Stimulated activated naive CD4-positive, alpha-beta T cell treated with Interleukin-2 at 50 U/mL for 16 hours (primary cell): ENCODE measurements at places on chromosomes 6 and 20.

GRCh38 chr6:6315660-6316059 lies 4.8 kb downstream of the F13A1 start:
- DNase-seq: no peak

DNA sequence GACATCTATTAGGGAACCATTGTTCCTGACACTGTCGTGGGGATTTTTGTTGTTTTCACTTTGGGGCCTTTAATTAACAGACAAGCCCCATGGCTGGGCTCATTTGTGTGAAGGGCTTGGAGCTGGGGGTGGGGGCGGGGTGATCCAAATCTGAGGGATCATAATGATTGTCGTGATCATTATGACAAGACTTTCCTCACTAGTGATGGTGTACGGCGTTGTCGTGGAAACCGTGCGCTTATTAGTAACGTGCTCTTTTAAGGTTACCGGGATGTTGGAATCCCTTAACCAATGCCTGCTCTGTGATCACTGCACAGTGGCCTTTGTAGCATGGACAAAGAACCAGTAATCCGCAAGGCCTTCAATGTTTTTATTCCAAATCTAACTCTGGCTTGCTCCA lies 18.6 kb downstream of the PDYN start:
- DNase-seq: no peak

GRCh38 chr6:31158863-31159855 lies 770 bp downstream of the TCF19 start:
- peak; percentile 15 for DNase-seq

- no peak for DNase-seq
These were observed 592.1 kb upstream of the ARID1B start for GRCh38 chr6:156185113-156185512.

GRCh38 chr6:83862776-83863471 lies 3.4 kb downstream of the CYB5R4 start:
- no peak for DNase-seq

DNA sequence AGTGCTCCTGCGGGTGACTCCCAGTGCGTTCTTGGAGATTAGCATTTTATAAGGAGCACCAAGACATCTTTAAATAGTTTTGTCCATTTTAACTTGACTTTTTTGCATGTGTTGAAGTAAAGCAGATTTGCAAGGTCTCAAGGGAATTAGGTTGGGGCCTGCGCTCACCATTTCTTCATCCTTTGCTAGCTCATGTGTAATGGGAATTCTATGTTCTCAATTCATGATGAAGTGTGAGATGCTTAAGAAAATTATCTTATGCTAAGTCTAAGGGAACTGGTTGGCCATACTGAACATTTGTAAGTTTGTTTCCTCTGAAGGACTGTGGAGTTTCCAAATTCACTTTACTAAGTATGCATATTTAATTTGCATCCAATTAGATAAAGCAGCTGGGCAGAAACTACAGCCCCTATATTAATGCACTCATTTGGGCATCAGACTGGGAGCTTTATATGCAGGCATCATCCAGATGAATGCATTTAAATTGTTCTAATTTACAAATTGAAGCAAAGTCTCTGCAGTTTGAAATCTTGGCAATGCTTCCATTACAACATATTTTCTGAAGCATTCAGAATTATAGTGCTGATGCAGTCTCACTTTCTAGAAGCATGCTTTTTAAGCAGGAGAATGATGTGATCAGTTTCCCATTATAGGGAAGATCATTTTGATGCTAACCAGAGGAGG lies 108.3 kb upstream of the AKAP12 start:
- no peak for DNase-seq

- DNase-seq: no peak
These were observed 7.0 kb downstream of the SYNJ2 start for GRCh38 chr6:157988700-157989063.

DNA sequence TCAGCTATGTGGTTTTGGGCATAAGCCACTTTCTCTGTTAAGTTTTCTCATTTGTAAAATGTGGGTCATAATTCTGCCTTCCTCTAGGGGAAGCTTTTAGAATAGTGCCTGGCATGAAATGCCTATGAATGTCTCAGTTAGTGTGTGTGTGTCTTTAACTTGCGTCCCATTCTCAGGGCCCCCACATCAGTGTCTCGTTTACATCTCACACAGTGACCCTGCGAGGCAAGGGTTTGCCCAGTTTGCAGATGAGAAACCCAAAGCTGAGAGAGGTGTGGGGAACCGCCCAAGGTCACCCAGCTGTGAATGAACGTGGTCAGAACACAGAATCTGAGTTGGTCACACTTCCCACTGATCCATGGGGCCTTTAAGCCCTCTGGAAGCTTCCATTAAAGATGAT lies 14.1 kb downstream of the DYNLRB1 start:
- no peak for DNase-seq

GRCh38 chr6:52063584-52064344 lies 23.6 kb downstream of the PKHD1 start:
- DNase-seq: peak; percentile 34

- no peak for DNase-seq
These were observed 787 bp upstream of the TNFRSF6B start for GRCh38 chr20:63695424-63696305.

GRCh38 chr20:55140631-55141030 lies 665.2 kb downstream of the DOK5 start:
- DNase-seq: no peak

- no peak for DNase-seq
These were observed 59.9 kb downstream of the COL12A1 start for GRCh38 chr6:75145976-75146375.

GRCh38 chr20:61883857-61884393 lies 181.8 kb downstream of the TAF4 start:
- DNase-seq: no peak

GRCh38 chr6:169454204-169454871 lies 200.7 kb upstream of the THBS2 start:
- no peak for DNase-seq

DNA sequence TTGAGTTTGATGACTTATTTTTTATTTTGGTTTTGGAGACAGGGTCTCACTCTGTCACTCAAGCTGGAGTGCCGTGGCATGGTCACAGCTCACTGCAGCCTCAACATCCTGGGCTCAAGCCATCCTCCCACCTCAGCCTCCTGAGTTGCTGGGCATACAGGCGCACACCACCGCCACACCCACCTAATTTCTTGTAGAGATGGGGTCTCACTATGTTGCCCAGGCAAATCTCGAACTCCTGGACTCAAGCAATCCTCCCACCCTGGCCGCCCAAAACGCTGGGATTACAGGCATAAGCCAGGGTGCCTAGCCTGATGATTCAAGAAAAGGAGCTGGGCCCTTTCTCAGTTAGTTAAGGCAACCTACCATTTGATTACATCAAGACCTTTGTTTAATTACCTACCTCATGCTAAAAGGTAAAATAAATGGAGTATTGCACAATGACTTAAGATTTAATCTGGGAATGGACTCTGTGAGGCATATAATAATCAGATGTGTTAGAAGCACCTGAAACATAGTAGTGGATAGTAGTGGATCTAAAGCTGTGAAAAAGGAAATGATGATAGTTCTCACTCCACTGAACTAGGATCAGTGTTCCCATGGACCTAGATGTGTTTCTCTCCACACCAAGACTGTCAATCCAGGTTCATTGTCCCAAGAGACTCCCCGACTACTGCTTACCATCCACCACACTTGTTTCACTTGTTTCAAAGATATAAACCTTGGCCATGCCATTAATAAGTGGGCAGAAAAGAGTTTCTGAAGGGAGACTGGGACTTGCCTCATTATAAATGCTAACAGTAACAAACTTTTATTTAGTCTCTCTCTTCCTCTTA lies 2.1 kb downstream of the TNFRSF21 start:
- DNase-seq: no peak

DNA sequence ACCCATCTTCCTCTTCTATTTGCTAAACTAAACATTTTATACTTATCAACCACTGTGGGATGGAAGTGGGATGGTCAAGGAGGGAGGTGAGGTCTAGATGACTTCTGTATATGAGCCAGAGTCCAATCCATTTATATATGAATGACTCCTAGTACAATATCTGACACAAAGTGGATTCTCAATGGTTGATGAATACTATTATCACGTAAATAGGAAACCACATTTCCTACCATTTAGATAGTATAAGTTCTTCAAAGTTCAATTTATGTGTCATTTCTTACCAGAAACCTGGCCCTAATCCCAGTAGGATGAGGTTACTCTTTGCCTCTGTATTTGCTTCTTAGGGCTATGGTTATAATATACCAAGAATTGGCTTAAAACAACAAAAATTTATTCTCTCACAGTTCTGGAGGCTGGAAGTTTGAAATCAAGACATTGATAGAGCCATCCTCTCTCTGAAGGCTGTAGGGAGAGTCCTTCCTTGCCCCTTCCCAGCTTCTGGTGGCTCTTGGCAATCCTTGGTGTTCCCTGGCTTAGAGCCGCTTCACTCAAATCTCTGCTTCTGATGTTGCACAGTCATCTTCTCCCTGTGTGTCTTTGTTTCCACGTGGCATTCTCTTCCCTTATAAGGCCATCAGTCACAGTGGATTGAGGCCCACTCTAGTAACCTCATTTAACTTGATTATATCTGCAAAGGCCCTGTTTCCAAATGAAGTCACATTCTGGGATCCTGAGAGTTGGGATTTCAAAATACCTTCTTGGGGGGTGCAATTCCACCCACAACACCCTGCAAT lies 41.0 kb upstream of the RAB23 start:
- DNase-seq: no peak

DNA sequence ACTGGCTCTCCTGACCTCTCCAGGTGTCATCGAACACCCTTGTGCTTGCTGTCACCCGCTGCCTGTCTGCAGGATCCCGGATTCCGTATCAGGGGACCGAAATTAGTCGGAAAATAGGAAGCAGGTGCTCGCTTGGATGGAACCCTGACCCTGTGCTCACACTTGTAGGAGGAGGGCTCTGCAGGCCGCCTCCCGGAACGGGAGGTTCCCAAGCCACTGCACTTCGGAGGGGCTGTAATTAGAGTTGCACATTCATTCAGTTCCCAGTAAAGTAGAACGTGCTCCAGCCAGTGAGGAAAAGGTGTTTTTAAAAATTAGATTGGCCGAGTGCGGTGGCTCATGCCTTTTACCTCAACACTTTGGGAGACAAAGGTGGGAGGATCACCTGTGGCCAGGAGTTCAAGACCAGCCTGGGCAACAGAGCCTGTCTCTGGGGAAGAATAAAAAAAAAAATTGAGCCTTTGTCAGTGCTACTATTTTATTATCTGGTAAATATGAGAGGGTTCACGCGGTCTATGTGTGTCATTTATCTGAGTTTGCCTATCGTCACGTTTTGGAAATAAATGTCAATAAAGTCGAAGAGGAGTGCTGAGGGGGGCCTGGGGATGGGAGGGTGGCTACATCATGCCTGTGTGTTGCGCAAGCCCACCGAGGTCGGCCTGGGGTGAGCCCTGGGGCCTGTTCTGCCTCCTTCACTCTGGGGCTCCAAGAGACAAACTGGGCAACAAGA lies 1.5 kb upstream of the GMEB2 start:
- DNase-seq: peak; percentile 46

DNA sequence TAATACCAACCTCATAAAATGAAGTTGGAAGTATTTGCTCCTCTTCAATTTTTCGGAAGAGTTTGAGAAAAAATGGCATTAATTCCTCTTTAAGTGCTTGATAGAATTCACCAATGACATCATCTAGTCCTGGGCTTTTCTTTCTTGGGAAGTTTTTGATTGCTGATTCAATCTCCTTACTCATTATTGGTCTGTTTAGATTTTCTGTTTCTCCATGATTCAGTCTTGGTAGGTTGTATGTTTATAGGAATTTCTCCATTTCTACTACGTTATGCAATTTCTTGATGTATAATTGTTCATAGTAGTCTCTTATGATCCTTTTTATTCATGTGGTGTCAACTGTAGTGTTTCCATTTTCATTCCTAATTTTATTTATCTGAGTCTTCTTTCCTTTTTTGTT lies 176.9 kb upstream of the PRND start:
- DNase-seq: no peak

- DNase-seq: no peak
These were observed 141.9 kb downstream of the CCDC170 start for GRCh38 chr6:151635741-151636140.

- no peak for DNase-seq
These were observed 37.9 kb downstream of the SPATA2 start for GRCh38 chr20:49877386-49877921.

- DNase-seq: no peak
These were observed 29.7 kb upstream of the INSM1 start for GRCh38 chr20:20338133-20338730.

DNA sequence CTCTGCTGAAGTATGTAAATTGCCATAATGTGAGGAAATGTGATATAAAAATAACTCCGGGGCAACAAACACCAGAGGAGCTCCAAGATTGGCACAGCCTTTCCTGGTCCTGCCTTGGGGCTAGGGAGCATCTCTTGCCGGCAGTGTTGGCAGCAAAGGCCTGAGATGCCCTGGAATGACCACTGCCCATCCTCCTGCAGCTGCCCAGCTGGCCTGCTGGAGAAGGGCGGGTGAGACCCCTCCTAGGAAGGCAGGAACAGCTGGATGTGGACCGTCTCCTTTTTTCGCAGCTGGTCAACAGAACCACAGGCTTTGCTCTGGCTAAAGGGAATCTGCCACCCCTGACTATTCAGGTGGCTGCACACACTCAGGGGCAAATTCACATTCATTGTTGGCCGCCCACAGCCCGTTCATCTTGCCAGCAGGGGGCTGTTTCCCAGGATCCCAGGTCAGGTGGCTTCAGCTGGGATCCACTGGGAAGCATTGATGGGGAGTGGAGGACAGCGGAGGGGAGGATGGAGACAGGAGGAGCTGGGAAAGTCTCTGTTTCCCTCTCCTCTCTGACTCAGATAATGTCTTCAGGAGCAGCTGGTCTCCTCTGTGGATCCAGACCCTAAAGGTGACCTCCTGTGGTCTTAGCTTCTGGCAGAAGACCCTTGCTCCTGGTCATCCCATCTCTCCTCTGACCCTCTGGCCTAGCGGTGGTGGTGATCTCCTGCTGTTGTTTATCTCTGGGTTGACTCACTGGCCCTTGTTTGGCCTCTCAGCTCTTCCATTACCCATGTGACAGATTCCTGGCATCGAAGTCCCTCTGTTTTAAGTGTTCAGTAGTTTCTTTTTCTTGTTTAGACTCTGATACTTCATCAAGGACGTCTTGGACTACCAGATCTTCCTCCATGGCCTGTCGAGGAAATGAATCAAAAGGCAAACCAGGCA lies 336.7 kb downstream of the DHX35 start:
- DNase-seq: no peak

- no peak for DNase-seq
These were observed 114.3 kb downstream of the DST start for GRCh38 chr6:56528412-56528841.

- peak; percentile 36 for DNase-seq
These were observed 23.8 kb upstream of the SAMHD1 start for GRCh38 chr20:36975099-36975818.
